ENCODE measurements at places on chromosomes 7 and 10.
A peak's percentile ranks its signal among the peaks of the same experiment; 100 is the strongest.

GRCh38 chr10:61900829-61901792 is at the start of gene ARID5B:
ARID5B (plus strand) TSS chr10:61901699; CDS start chr10:61901710, 11 bp downstream.
- H3K4me1 ChIP-seq: peaks cover 54% of the 10 kb centered on the region
- peak within 1 kb of the TSS; percentile 88 for H3K4me3 ChIP-seq
- DNase-seq: no peak
- H3K27ac ChIP-seq: peak within 1 kb of the TSS; percentile 99
- H3K27me3 ChIP-seq: no peaks in the 10 kb centered on the region
- H3K36me3 ChIP-seq: no peaks in the 10 kb centered on the region

GRCh38 chr7:138865843-138866242 is 67.8 kb upstream of the ATP6V0A4 start:
- no peak overlapping the region for H3K27ac ChIP-seq
- H3K4me1 ChIP-seq: peaks cover 29% of the 10 kb centered on the region
- no peak for DNase-seq
- H3K36me3 ChIP-seq: peaks cover 6% of the 10 kb centered on the region
- H3K27me3 ChIP-seq: no peaks in the 10 kb centered on the region

- no peaks in the 10 kb centered on the region for H3K27me3 ChIP-seq
- peaks cover 45% of the 10 kb centered on the region for H3K4me1 ChIP-seq
- DNase-seq: no peak
- no peak overlapping the region for H3K4me3 ChIP-seq
Observed at GRCh38 chr7:91041901-91042484, 222.2 kb upstream of the FZD1 start.

DNA sequence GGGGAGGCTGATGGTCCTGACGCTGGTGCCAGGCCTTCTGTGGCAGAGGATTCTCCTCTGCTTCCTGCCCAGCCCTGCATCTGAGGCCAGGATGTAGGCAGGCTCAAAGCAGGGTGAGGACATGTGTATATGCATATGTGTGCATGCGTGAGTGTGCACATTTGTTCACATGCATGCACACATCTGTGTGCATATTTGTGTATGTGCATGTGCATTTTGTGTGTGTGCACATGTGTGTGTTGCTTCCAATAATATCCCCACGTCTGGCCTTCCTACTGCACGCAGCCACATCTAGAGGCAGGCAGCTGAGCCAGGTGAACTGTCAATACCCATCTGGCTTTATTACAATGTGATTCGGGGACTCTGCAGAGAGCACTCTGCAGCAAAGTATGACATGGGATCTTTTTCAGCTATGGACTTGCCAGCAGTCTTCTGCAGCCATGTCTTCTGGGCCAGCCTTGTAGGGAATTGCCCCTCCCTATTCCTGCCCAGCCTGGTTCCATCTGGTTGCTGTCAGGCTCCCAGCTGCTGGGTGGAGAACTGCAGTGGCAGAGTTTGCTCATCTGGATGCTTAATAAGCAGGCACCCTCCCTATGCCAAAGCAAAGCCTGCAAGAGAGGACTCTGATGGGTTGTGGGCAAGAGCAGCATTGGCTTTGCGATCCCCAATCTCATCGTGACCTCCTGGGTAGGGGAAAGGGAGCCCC is 140.7 kb downstream of the PFKFB3 start:
- H3K27ac ChIP-seq: no peak overlapping the region
- no peak for DNase-seq
- peaks cover 2% of the 10 kb centered on the region for H3K36me3 ChIP-seq
- no peak overlapping the region for H3K4me3 ChIP-seq
- H3K27me3 ChIP-seq: no peaks in the 10 kb centered on the region
- peaks cover 15% of the 10 kb centered on the region for H3K4me1 ChIP-seq

GRCh38 chr10:86191166-86191565 is 175.4 kb downstream of the GRID1 start:
- H3K27ac ChIP-seq: no peak overlapping the region
- peaks cover 3% of the 10 kb centered on the region for H3K27me3 ChIP-seq
- no peak overlapping the region for H3K4me3 ChIP-seq
- no peaks in the 10 kb centered on the region for H3K36me3 ChIP-seq
- no peaks in the 10 kb centered on the region for H3K4me1 ChIP-seq

DNA sequence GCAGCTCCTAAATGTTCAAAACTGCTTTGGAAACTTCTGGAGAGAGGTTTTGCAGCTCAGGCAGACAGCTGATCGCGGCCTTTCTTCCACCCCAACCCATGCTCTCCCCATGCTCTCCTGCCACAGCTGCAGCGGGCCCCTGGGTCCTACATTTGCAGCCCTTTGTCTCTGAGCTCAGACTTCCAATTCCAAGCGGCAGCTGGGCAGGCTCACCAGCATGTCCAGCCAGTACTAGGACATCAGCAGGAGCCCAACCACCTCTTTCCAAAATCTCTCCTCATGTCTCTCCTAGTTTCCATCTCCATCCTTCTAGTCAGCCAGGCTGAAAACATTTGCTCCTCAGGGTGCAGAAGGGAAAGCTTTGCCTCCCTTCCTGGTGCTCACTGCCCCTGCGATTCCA is 6.0 kb downstream of the LEP start:
- peaks cover 5% of the 10 kb centered on the region for H3K4me1 ChIP-seq
- H3K36me3 ChIP-seq: no peaks in the 10 kb centered on the region
- peaks cover 32% of the 10 kb centered on the region for H3K27me3 ChIP-seq
- H3K4me3 ChIP-seq: no peak overlapping the region
- peak; percentile 59 for DNase-seq
- H3K27ac ChIP-seq: no peak overlapping the region

GRCh38 chr7:131507592-131508331 is 48.7 kb downstream of the PODXL start:
- peaks cover 3% of the 10 kb centered on the region for H3K36me3 ChIP-seq
- H3K4me1 ChIP-seq: peaks cover 23% of the 10 kb centered on the region
- H3K4me3 ChIP-seq: no peak overlapping the region
- peak overlapping the region; percentile 6 for H3K27ac ChIP-seq
- DNase-seq: no peak

- H3K4me1 ChIP-seq: peaks cover 23% of the 10 kb centered on the region
- no peaks in the 10 kb centered on the region for H3K27me3 ChIP-seq
- H3K36me3 ChIP-seq: no peaks in the 10 kb centered on the region
- H3K27ac ChIP-seq: no peak overlapping the region
- DNase-seq: no peak
Observed at GRCh38 chr7:18352339-18353255, 143.0 kb upstream of the HDAC9 start.

DNA sequence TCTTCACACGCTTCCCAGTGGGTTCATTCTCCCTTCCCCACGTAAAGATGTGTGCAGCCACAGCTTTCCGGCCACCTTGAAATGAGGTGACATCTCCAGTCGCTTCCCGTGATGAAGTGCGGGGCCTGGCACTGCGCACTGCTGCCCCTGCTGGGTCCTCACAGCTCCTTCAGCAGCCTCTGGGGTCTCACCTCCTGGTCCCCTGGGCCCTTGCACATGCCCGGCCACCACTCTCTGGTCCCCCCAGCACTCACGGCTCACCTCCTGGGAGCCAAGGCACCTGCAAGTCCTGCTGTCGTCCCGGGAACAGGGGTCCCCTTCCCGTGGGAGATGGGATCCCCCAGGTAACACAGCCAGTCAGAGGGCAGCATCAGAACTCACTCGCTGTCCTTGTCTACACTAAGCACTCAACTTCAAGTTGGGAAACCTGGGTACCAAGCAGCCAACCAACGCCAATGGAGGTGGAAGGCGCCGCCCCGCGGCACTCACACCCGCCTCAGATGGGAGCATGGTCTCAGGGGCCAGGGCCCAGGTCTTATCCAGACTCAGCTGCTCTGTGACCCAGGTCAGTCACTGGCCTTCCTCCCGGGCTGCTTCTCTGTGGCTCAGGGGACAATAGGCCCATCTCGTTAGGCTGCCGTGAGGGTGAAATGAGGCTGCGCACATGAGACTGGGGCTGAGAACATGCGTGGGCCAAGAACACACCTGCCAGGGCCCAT is 176.2 kb downstream of the PTPRN2 start:
- H3K36me3 ChIP-seq: no peaks in the 10 kb centered on the region
- DNase-seq: peak; percentile 93
- H3K4me1 ChIP-seq: no peaks in the 10 kb centered on the region
- no peak overlapping the region for H3K4me3 ChIP-seq

- H3K27me3 ChIP-seq: no peaks in the 10 kb centered on the region
- peaks cover 35% of the 10 kb centered on the region for H3K36me3 ChIP-seq
- H3K4me1 ChIP-seq: peaks cover 8% of the 10 kb centered on the region
- H3K4me3 ChIP-seq: no peak overlapping the region
- no peak overlapping the region for H3K27ac ChIP-seq
- DNase-seq: no peak
Observed at GRCh38 chr7:16399916-16400892, 21.1 kb downstream of the CRPPA start.

GRCh38 chr10:71640607-71641006 is 79.0 kb downstream of the C10orf105 start:
- peaks cover 29% of the 10 kb centered on the region for H3K27me3 ChIP-seq
- no peaks in the 10 kb centered on the region for H3K36me3 ChIP-seq
- H3K4me3 ChIP-seq: no peak overlapping the region
- DNase-seq: no peak
- no peaks in the 10 kb centered on the region for H3K4me1 ChIP-seq
- H3K27ac ChIP-seq: no peak overlapping the region

DNA sequence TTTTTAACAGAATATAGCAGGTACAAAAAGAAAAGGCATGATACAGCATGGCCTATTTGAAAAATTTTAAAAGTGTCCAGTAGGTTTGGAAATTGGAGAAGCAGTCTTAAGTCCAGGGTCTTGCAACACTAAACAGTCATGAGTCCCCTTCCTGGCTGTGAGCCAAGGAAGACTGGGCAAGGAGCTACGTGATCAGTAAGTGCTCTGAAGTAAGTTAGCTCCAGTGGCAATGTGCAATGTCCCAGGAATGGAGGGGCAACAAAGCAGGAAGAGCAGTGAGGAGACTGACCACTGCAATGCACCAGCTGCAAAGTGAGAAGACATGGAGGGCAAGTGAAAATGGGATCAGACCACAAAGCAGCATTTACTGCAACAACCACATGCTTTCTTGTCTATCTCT is 72.9 kb upstream of the GRID1 start:
- H3K4me3 ChIP-seq: no peak overlapping the region
- peak overlapping the region; percentile 80 for H3K27ac ChIP-seq
- peaks cover 34% of the 10 kb centered on the region for H3K36me3 ChIP-seq
- H3K4me1 ChIP-seq: peaks cover 57% of the 10 kb centered on the region
- no peak for DNase-seq
- H3K27me3 ChIP-seq: no peaks in the 10 kb centered on the region

DNA sequence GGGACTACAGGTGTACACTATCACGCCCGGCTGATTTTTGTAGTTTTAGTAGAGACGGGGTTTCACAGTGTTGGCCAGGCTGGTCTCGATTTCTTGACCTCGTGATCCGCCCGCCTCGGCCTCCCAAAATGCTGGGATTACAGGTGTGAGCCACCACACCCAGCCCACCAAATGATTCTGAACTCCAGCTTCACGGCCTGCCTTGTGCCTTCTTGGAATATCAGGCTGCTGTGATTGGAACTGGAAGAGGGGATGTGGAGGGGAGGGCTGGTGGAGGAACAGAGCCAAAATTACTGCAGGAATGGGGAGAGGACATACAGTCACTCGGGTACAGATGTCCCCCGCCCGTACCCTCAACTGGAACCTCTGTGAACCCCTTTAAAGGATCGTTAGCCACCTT is 268.4 kb downstream of the ACTR3B start:
- H3K4me1 ChIP-seq: no peaks in the 10 kb centered on the region
- no peak for DNase-seq
- no peak overlapping the region for H3K27ac ChIP-seq
- H3K4me3 ChIP-seq: no peak overlapping the region
- H3K36me3 ChIP-seq: no peaks in the 10 kb centered on the region

DNA sequence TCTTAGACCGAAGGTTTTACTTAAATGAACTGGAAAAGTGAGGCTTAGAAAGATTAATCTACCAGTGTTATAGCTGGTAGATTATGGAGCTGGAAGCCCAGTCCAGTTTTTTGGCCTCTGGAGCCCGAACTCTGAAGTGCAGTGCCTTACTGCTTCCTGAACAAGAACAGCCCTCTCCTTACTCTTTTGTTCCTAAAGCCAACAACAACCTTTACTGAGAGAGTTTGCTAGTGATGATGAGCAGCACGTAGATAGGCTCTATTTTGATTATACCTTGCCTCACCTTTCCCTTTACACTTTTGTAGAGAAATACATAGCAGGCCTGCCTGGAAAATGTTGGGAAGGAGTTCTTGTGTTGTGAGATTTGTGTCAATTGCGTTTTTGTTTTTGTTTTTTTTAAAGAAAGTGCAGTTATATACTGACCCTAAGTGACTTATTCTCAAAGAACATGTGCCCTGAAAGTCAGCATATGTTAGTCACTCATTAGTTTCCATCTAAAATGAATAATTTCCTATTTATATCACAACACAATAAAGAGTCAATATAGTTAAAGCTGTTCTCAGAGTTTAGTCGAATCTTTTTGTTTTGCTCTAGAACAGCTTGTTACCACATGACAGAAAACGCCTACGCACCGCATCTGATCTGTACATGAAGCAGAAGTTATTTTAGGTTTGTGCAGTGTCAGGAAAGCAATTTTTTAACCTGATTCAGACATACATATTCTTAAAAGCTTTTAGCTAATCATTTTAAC is 33.0 kb downstream of the PLEKHA1 start:
- H3K27me3 ChIP-seq: no peaks in the 10 kb centered on the region
- H3K27ac ChIP-seq: peak overlapping the region; percentile 20
- DNase-seq: no peak
- H3K4me1 ChIP-seq: peaks cover 11% of the 10 kb centered on the region
- H3K36me3 ChIP-seq: peaks cover 11% of the 10 kb centered on the region

DNA sequence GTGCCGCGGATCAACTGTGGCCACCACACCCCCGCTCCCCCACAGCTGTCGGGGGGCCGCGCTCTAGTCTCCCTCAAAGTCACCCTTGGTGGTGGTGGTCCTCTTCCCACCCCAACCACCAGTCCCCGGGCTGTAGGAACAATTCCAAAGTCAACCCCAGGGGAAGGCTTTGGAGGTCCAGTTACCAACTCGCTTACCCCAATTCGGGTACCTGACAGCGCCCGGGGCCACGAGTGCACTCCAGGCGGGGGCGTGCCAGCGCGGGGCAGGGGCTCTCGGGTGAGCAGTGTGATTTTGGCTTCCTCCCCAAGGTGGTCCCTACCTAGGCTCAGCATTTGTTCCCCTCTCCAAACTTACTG is 584 bp upstream of the ZMIZ1 start:
- peak overlapping the region; percentile 78 for H3K4me3 ChIP-seq
- no peak for DNase-seq
- no peaks in the 10 kb centered on the region for H3K36me3 ChIP-seq
- no peaks in the 10 kb centered on the region for H3K27me3 ChIP-seq

GRCh38 chr10:12406764-12407400 is 57.5 kb downstream of the CAMK1D start:
- no peak for DNase-seq
- no peak overlapping the region for H3K4me3 ChIP-seq
- peaks cover 10% of the 10 kb centered on the region for H3K4me1 ChIP-seq
- no peaks in the 10 kb centered on the region for H3K27me3 ChIP-seq

DNA sequence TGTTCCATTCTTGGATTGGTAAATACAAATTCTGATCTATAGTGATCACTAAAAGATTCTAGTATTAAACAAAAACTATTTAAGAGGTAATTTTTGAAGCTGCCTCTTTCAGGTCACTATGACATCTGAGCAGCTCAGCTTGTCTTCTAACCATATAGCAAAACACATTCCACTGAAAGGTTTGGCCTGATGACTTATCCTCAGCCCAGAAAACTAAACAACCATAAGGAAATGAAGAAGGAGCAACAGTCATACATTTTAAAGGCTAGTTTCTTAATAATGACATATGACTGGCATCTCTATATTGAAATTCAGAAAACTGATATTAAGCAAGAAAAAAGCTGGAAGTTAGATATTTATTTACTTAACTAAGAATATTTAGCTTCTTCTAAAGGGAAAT is 24.6 kb downstream of the NT5C2 start:
- H3K4me3 ChIP-seq: no peak overlapping the region
- no peak overlapping the region for H3K27ac ChIP-seq
- H3K4me1 ChIP-seq: peaks cover 6% of the 10 kb centered on the region
- H3K27me3 ChIP-seq: no peaks in the 10 kb centered on the region
- H3K36me3 ChIP-seq: peaks cover 12% of the 10 kb centered on the region
- DNase-seq: no peak

- H3K4me3 ChIP-seq: no peak overlapping the region
- H3K36me3 ChIP-seq: peaks cover 4% of the 10 kb centered on the region
- H3K4me1 ChIP-seq: peaks cover 51% of the 10 kb centered on the region
- H3K27me3 ChIP-seq: no peaks in the 10 kb centered on the region
Observed at GRCh38 chr7:25664593-25664992, 436.3 kb upstream of the NPVF start.
